ENCODE measurements at places on chromosomes 3 and 15. TPM values are rescaled to one million over a fixed set of nuclear protein-coding genes. Genes with fewer than 3 reads are reported as not detected.
A peak's percentile ranks its signal among the peaks of the same experiment; 100 is the strongest.

PPARG gene
- total RNA-seq, result 15.8 TPM

IL17RD gene
- total RNA-seq, result 0.30 TPM

DNA sequence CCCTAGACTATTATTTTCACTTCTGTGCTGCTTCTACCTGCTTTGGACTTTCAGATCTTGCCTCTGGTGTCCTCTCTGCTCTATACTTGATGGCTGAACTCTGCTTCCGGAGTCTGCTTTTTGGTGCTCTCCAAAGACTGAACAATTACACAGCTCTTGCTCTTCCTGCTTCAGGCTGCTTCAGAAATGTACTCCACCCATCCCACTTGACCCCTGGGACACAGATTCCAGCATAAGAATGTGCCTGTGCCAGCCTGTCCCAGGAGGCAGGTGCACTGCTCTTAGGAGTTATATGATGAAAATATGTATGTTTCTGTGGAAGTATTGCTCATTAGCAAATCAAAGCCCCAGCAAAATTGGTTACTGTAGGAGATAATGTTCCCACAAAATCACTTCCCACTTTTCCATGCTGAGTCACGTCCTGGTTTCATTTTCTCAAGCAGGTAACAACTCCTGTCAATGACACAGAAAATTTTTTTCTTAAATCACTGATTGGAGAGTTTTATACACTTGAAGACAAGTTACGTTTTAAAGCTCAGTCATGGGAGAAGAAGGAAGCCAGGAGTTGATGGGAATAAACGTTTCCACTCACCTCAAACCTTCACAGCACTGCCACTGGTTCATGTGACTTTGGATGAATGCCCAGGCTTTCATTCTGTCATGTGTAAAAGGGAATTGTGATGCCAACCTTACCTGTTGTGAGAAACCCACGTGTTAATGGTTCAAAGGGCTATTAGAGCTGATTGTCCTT, 239.4 kb upstream of the ZPLD1 start:
- H3K27me3 ChIP-seq, result no peaks in the 10 kb centered on the region
- H3K27ac ChIP-seq, result peak overlapping the region; percentile 59
- H3K4me3 ChIP-seq, result peak overlapping the region; percentile 32
- no peak for DNase-seq
- H3K4me1 ChIP-seq, result no peaks in the 10 kb centered on the region
- H3K36me3 ChIP-seq, result no peaks in the 10 kb centered on the region

DNA sequence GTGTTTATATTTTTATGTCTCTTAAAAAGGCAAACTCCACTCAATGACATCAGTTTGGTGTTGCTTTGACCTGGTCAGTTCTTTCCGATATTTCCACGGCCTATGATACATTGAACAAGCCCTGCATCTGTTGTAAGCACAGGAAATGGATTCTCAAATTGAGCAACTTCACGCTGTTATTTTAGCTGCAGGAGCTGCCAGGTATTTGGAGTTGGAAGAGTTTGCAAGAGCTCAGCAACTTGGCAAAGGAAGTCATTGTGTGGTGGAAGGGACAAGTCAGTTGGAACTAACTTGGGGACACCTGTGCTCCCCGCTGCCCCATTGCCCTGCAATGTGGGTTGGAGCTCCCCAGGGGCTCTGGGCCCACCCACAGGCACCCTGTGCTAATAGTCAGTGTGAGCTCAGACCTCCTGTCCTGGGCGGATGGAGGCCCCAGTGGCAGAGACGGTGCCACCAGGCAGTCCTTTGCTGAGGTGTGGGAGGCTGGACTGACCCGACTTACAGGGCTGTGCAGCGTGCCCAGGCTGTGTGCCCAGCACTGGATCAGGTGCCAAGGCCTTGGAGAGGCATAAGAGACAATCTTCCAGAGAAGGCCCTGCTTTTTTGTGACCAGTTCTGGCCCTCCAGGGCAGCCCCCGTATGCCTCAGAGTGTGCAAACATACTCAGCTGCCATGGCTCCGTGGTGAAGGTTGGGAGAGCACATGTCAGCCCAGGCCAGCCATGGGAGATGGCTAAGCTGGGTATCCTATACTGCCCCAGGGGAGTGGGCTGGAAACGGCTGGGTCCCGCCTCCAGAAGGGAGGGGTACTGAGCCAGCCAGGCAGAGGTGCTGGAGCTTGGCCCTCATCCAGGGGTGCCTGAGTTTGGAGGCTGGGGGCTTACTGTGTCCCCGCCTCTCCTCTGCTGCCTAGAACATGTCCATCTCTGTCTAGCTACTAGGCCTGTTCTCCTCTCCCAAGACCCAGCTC, 43.5 kb downstream of the KY start:
- no peak overlapping the region for H3K4me3 ChIP-seq
- H3K4me1 ChIP-seq, result no peaks in the 10 kb centered on the region
- H3K36me3 ChIP-seq, result no peaks in the 10 kb centered on the region
- no peak for DNase-seq
- no peak overlapping the region for H3K27ac ChIP-seq

DNA sequence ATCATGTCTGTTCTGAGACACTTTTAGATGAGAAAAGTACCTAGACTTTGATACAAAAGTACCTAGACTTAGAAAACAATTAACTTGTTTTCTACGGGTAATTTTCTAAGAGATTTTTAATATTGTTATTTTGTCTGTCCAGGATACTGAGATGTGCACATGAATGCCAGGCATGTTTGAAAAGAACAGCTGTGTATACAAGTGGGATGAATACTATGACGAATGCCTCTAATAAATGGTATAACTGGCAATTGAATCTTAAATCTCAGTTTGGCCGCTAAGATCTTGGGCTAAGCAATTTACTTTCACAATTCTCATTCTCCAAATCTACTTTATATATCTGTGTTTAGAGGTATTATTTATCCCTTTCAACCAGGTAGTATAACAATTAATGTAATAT, 207.4 kb downstream of the CBLB start:
- no peak overlapping the region for H3K27ac ChIP-seq
- no peak for DNase-seq
- no peaks in the 10 kb centered on the region for H3K36me3 ChIP-seq
- no peaks in the 10 kb centered on the region for H3K27me3 ChIP-seq

Measured in right lobe of liver (tissue), 6 donors.